ENCODE measurements at places on chromosomes 4 and X.

DNA sequence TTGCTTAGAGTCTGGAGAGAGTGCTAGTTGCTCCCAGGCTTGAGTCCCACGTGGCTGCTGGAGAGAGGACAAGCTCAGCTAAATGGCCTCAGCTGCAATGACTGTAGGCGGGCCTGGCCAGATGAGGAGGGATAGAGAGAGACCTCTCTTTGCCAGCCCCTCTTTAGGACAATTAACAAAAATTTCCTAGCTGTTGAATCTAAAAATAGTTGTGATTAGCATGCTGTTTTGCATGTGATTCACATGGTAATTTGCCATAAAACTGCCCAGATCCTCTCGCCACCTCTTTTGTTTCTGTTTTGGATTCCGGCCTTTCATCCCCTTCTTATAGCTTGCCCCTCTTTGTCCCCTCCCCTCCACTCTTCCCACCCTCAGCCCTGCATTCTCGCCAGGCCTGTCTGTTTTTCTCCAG, 28.9 kb upstream of the PRPS1 start:
- DNase-seq = no peak

GRCh38 chr4:83217721-83218522, 66.7 kb downstream of the COQ2 start:
- DNase-seq = peak; percentile 13

GRCh38 chr4:26342328-26343037, 21.7 kb downstream of the RBPJ start:
- no peak for DNase-seq

- no peak for DNase-seq
Observed at GRCh38 chr4:141391293-141391692, 170.6 kb downstream of the ZNF330 start.

DNA sequence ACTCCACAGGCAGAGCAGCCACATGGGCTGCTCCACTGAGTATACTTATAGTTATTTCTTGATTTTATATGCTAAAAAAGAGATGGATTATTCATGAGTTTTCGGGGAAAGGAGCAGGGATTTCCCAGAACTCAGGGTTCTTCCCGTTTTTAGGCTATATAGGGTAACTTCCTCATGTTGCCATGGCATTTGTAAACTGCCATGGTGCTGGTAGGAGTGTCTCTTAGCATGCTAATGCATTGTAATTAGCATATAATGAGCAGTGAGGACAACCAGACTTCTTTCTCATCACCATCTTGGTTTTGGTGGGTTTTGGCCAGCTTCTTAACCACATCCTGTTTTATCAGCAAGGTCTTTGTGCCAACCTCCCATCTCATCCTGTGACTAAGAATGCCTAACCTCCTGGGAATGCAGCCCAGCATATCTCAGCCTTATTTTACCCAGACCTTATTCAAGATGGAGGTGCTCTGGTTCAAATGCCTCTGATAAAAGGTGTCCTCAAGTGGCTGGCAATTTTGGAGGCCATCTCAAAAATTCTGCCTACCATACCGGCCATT, 213.0 kb upstream of the VEGFC start:
- no peak for DNase-seq

GRCh38 chr4:14428125-14428524, 574.2 kb upstream of the CPEB2 start:
- DNase-seq = no peak

- no peak for DNase-seq
Observed at GRCh38 chr4:84680956-84681355, 98.0 kb downstream of the CDS1 start.

DNA sequence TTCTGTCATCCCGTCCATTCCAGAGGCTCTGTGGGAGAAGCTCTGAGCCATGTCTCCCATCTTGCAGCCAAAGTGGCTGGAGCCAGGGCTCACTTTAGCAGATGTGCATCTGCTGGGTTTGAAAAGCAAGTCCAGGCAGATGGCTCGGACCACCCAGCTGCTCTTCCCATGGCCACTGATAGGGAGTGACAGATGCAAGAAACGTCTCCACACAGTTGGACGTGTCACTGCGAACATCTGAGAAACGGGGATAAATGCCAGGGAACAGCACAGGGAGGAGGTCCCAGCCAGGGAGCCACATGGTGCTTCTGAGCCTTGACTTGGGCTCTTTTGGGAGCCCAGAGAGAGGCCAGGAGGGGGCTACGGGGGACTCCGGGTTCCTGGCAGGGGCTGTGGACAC, 242.3 kb downstream of the AFAP1 start:
- DNase-seq = no peak

DNA sequence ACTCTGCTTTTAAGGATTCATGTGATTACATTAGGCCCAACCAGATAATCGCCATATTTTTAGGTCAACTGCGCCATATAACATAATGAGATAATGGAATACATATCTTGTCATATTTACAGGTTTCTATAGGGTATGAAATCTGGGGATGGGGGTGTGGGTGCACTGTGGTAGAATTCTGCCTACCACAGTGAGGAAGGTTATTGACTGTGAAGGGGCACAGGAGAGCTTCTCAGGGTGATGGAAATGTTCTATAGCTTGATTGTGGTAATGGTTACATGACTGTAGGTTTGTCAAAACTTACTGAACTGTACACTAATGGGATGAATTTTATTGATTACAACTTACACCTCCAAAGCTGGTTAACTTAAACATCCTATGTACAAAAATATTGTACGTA, 15.9 kb downstream of the USP53 start:
- DNase-seq = no peak

GRCh38 chr4:170599894-170600293, 510.1 kb upstream of the AADAT start:
- no peak for DNase-seq

DNA sequence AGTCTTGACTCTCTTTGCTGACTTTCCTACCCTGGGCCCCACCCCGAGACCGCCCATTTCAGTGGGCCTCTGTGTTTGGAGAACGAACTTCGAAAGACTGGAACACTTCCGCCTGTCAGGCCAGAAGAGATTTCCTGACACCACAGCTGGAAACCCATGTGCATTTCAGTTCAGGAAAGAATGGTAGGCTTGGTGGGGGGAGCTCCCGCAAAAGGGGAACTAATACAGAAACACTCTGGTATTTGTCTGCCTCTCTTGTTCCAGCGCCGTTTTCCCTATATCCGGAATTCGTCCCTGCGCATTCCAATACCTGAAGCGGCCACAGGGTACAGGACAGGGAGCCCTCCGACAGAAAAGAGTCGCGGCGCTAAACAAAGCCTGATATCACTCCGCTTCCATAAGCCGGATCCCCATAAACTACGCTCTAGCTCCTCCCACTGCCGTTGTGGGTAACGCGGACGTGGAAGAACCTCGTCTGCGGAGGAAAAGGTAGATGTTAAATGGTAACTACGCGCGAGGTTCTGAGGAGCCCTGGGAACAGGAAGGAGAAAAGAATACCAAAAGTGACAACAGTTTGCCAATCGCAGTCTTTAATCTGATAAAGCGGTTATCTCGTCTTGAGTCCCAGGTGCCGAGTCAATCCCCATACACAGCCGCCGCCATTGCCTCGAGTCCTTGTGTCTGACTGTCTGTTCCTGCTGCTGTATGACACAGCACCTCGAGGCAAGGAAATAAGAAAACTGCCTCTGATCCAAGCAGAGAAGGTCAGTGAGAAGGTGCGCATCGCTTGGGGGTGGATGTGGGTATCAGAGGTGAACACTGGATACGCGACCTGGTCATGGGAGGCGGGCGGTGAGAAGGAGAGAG, at the start of gene ARMCX5:
TSS of gene ARMCX5 (plus strand) at position 432 of the 867 bp plus-strand sequence. CDS start 2,627 bp downstream, outside the sequence.
- DNase-seq = peak; percentile 35

DNA sequence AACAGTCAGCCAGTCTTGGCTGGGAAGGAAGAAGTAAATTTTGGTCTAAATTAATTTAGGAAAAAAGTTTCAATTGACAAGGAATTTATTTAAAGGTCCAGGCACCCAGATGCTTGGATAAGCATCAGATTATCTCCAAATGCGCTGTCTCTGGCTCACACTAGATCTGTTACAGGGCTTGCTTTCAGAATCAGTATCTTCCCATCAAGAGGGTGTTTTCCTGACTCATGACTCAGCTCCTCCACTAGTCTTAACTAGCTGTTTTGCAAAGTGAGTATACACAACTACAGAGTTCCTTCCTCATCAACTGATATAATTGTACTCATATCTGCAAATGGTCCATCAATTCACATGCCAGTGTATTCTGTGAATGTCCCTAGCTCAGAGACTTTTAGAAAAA, 482.1 kb upstream of the CPEB2 start:
- no peak for DNase-seq

GRCh38 chr4:125891597-125892258, 577.0 kb downstream of the FAT4 start:
- no peak for DNase-seq

Data from stimulated activated CD8-positive, alpha-beta memory T cell treated with anti-CD3 and anti-CD28 coated beads, Interleukin-2, amount 100 ng/mL, for 1 hour (primary cell).